ENCODE measurements at places on chromosomes 1 and 21.

- DNase-seq: no peak
Measured at GRCh38 chr1:117810553-117810952, 118.9 kb downstream of the GDAP2 start.

DNA sequence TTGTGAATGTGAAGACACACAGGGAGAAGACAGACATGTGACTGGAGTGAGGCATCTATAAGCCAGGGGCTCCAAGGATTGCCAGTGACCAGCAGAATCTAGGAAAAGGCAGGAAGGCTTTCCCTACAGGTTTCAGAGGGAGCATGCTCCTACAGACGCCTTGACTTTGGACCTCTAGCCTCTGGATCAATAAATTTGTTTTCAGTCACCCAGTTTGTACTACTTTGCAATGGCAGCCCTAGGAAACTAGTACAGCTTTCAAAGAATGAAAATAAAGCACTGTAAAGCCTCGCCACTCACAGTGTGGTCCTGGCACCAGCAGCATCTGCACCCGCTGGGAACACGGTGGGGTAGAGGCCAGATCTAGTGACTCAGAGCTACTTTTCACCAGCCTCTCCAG lies 510.0 kb downstream of the LTN1 start:
- DNase-seq: no peak

- no peak for DNase-seq
Measured at GRCh38 chr1:97571760-97572159, 349.1 kb downstream of the DPYD start.

DNA sequence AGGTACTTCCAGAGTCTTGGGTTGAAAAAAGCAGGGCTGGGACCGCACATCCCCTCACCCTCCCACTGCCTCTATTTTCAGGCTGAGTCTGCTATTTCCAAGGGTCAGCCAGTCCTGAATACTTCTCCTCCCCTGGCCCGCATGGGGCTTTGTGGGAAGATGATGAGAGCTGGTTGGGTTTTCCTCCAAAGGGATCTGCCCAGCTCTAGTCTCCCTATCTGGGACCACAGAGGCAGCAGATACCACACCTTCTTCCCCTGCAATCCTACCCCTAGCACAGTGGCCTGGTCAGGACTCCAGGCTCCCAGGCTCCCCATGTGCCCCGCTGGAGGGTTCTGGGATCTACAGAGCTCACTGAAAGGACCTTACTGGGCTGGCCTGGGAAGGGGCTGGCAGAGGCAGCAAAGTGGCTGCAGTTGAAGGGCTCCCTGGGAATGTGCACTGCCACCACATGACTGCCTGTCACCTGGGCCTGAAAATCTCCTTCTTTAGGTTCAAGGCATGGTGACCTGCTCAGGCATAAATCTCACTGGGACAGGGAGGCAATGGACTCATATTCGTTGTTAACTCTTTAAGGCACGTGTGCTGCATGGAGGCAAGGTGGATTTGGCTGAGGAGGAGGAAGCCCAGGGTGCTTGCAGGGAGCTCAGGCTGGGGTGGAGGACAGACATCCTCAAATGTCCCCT lies 13.1 kb downstream of the CACNA1S start:
- DNase-seq: no peak

DNA sequence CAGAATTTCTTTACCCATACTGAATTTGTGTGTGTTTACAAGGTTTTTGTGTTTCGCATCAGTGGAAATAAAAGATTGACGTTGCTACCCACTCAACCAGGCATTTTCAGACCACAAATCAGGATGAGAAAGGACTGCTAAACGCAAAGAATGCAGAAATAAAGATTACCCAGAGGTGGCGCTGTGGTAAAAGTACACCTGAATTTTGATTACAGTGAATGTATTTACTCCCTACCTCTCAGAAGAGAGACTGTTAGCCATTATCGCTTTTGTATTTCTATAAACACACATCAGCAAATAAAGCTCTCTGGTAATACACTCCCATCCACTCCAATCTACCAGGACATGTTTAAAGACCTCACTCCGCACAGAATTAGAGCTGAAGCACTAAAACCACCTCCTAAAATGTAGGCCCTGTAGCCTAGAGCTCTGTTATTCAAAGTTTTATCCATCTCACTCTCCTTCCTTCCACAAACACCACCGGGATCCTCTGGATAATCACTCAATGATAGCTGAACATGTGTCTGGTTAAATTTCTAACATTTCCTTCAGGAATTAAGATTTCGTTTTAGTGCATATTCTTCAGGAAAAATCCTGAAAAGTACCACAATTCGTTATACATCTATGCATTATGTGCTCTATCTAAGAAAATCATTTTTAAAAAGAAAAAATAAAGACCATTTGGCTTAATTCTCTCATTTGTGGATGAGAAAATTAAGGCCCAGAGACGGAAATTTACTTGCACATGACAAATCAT lies 2.5 kb upstream of the LMO4 start:
- DNase-seq: no peak

DNA sequence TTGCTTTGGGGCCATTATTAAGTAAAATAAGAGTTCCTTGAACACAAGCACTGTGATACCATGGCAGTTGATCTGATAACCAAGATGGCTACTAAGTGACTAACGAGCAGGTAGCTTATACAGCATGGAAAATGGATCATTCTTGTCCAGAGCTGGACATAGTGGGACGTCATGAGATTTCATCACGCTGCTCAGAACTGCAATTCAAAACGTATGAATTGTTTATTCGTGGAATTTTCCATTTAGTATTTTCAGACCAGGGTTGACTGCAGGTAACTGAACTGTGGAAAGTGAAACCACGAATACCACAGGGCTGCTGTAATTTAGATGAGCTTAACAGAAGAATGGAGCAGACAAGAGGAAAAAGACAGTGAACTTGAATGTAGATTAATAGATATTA lies 38.9 kb downstream of the CCDC18 start:
- no peak for DNase-seq

DNA sequence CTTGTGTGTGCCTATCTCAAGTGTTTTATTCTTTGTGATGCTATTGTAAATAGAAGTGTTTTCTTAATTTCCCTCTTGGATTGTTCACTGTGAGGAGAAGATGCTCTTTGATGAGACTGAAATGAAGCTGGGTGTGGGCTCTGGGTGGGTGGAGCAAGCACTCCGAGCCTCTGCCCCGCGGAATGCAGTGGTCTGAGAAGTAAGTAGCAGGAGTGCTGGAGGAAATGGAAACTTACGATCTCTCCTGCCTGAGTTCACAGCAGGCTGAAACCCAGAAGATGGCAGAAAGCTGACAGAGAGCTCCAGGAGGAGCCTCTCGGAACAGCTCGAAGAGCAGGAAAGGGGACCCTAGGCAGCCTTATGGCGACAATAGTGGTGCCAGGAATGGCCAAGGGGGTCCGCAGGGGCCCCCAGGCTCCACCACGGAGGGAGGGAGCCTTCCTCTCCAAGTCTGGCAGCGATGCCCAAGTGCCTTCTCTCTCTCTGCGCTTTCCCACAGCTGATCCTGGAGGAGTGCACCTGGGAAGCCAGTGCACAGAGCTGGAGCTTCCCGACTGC lies 126.8 kb upstream of the COL6A1 start:
- DNase-seq: no peak

- no peak for DNase-seq
Measured at GRCh38 chr1:154371436-154371835, 33.7 kb upstream of the IL6R start.

All from activated naive CD8-positive, alpha-beta T cell treated with anti-CD3 and anti-CD28 coated beads, Interleukin-2, amount 10 ng/mL, durations not matched to agents 7 days and 5 days (primary cell).